Mononuclear cell (primary cell): ENCODE measurements at places on chromosomes 3 and 15. TPM values are rescaled to one million over a fixed set of nuclear protein-coding genes. Genes with fewer than 3 reads are reported as not detected.

The RAB6B gene
- 0.52 TPM for total RNA-seq

The NPAP1 gene
- total RNA-seq, result not detected

The HIGD2B gene
- 0.63 TPM for total RNA-seq

The PPP1R14D gene
- total RNA-seq, result not detected

The ITGA11 gene
- total RNA-seq, result under 0.01 TPM

The SOX14 gene
- total RNA-seq, result not detected

The BFSP2 gene
- not detected for total RNA-seq

The CACNA2D3 gene
- total RNA-seq, result 2.0 TPM

The GPR171 gene
- total RNA-seq, result 10.6 TPM

The C3orf52 gene
- total RNA-seq, result 1.3 TPM

The MYLK gene
- 27.1 TPM for total RNA-seq

The ADPRH gene
- total RNA-seq, result 4.5 TPM

The KLHL6 gene
- total RNA-seq, result 24.9 TPM

The TEX9 gene
- 2.2 TPM for total RNA-seq

The ARIH1 gene
- total RNA-seq, result 106 TPM

The TMEM158 gene
- total RNA-seq, result 1.9 TPM

The THAP10 gene
- 0.10 TPM for total RNA-seq

The FAM174B gene
- 1.5 TPM for total RNA-seq

The GOLGA6A gene
- total RNA-seq, result not detected

The AADAC gene
- not detected for total RNA-seq

The SCAP gene
- total RNA-seq, result 31.9 TPM

The AQP9 gene
- total RNA-seq, result 144 TPM

The MAPKBP1 gene
- 10.5 TPM for total RNA-seq

The DUOX2 gene
- 0.10 TPM for total RNA-seq

The CCR9 gene
- total RNA-seq, result 0.94 TPM

The GRAMD1C gene
- 2.3 TPM for total RNA-seq

The ABTB1 gene
- 27.3 TPM for total RNA-seq

The WNT7A gene
- 4.8 TPM for total RNA-seq

The CHRNA5 gene
- total RNA-seq, result 0.52 TPM

The ANKRD34C gene
- total RNA-seq, result not detected

The SCAMP5 gene
- total RNA-seq, result 2.2 TPM

The PYGO1 gene
- under 0.01 TPM for total RNA-seq

The NR2E3 gene
- not detected for total RNA-seq

The SLC28A2 gene
- total RNA-seq, result not detected

The P2RY14 gene
- 2.3 TPM for total RNA-seq

The ANKUB1 gene
- not detected for total RNA-seq

The SH3GL3 gene
- not detected for total RNA-seq

The SCN11A gene
- total RNA-seq, result under 0.01 TPM

The CKMT1A gene
- total RNA-seq, result not detected

The KBTBD13 gene
- under 0.01 TPM for total RNA-seq

The IMPG2 gene
- total RNA-seq, result 0.84 TPM

The CFAP100 gene
- not detected for total RNA-seq

The PDZRN3 gene
- 0.10 TPM for total RNA-seq

The GABRR3 gene
- total RNA-seq, result under 0.01 TPM

The FBXL22 gene
- 0.52 TPM for total RNA-seq

The C15orf39 gene
- 54.0 TPM for total RNA-seq

The FAM3D gene
- not detected for total RNA-seq

The SHC4 gene
- 0.10 TPM for total RNA-seq

The GPX1 gene
- 149 TPM for total RNA-seq

The GABRA5 gene
- total RNA-seq, result 0.31 TPM
